ENCODE measurements at places on chromosomes 7 and 10.

GRCh38 chr7:142338633-142339501, 81.0 kb upstream of the PRSS58 start:
- no peak for DNase-seq

GRCh38 chr7:127389321-127389720, 3.2 kb downstream of the ZNF800 start:
- DNase-seq = no peak

- no peak for DNase-seq
Observed at GRCh38 chr10:77904100-77904840, 22.3 kb downstream of the DLG5 start.

DNA sequence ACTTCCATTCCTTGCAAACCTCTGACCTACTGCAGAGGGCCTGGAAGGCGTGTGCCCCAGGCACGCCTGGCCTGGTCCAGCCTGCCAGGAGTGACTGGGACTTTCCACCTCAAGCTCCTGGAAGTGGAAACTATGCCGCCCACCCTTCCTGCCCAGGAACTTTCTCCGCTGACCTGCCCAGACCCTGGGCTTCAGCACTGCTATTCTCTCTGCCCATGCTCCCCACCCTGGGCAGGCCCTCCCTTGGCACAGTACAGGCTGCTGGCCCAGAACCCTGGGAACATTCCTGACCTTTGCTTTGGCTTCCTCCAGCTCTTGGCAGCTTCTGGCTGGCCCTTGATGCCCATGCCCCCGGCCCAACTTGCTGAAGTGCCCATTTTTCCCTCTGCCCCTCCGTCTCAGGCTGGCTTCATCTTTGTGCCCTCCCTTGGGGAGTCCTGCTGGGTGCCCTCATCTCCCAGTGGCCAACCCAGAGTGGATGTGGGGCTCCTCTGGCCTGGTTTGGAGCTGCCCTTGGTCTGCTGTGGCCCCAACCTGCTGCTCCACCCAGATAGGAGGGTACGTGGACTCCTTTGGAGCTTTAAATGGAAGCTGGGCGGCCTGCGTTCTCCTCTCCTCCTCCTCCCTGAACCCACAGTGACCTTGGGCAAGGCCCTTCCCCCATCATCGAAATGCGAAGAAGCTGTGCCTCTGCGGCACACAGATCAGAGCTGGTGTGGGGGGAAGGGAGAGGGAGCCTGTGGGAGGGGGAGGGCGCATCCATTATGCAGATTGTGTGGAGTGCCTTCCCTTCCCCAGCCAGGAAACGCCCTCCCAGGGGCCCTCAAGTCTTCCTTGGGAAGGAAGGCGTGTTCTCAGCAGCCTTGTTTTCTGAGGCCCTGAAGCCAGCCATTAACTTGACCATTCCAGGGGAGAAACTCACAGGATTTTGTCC, 3.4 kb downstream of the MMRN2 start:
- DNase-seq = no peak

All from GF-D8 (cell line).